HFF-Myc (cell line): ENCODE measurements at places on chromosomes 3 and 15.

DNA sequence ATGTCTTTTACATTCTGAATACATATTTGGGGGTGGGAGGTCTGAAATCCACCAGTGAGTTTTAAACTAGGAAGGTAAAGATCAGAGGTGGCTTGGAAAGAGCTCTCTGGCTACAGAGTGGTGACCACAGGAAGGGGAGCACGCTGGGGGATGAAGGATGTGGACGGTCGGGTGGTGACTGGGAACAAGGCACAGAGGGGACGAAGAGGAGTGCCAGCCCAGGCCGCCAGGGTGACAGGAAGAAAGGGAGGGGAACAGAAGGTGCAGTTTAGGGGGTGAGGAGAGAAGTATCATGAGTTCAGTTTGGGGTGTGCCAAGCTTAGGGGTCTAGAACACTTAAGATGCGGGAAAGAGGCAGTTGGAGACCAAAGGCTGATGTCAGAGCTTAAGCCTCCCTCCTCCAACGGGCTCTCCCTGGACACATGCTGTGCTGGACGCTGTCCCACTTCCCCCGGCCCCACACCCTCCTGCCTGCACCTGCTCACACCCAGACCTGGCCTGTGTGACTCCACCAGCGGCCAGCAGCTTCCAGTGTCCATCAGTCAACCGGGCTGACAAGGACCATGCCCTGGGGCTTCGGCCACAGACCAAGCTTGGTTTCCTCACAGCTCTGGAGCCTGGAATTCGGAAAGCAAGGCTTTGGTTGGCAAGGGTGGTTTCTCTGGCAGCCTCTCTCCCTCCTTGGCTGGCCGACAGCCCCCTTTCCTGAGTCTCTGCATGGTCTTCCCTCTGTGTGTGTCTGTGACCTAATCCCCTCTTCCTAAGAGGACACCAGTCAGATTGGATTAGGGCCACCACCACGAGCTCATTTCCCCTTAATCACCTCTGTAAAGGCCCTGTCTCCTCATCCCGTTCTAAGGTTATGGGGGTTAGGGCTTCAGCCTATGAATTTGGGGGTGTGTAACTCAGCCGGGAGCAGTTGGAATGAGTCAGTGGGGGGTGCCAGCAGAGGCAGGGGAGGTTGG, 120.4 kb upstream of the IQSEC1 start:
- no peak for DNase-seq

- DNase-seq = no peak
Measured at GRCh38 chr3:141126661-141127343, 75.7 kb downstream of the SPSB4 start.

DNA sequence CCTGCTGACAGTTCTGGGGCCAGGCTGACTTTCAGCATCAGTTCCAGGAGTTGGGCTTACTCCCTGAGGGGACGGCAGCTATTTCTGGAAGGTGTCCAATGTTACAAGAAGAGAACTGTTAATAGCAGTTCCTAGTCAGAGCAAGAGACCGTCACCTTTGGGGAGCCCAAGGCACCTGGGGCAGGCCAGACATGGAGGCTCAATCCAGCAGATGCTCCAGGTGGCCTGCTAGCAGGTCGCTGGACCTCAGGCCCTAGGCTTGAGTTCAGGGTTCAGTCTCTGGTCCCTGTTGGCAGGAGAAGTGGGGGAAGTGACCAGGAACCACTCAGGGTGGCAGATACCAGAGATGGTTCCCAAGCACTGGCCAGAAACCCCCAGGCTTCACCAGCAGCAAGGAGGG, 25.9 kb downstream of the C3orf20 start:
- DNase-seq = no peak

DNA sequence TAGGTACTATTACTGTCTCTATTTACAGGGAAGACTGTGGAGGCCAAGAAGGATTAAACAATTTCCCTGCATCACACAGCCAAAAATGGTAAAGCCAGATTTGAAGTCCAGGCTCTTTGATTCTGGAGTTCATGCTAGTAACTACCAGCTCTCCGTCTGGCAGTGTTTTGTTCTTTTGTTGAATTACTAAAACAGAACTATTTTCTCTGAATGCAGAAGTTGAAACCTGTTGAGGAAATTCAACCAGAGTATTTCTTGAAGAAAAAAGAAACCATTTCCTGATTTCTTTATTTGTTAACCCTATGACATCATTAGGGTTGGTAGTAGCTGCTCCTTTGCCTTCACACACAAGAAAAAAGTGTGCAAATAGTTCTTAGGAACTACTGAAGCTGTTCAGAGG, 34.3 kb downstream of the CRTC3 start:
- DNase-seq = no peak

- no peak for DNase-seq
Measured at GRCh38 chr3:23815879-23816278, 10.1 kb downstream of the UBE2E1 start.

GRCh38 chr3:3683261-3683660, 116.0 kb upstream of the LRRN1 start:
- no peak for DNase-seq

- no peak for DNase-seq
Measured at GRCh38 chr3:41357271-41357670, 158.0 kb downstream of the CTNNB1 start.

- no peak for DNase-seq
Measured at GRCh38 chr3:194084284-194084683, 51.7 kb upstream of the HES1 start.

DNA sequence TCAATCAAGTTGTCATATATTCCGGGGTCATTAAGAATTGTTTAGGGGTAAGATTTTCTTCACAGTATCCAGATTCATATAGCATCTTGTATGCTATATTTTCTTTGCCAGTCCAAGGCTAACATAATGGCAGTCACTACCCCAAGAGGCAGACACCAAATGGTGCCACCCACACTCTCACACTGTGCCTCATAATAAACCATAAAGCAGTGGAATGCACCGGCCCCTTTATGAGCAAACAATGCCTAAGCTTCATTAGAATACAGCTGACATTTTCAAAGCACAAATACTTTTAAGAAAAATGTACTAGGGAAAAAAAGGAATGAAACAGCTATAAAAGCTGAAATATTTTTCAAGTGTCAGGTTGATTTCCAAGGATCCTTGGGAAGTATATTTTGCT, 121.6 kb downstream of the TFDP2 start:
- no peak for DNase-seq

GRCh38 chr3:11718637-11719405, 75.1 kb upstream of the VGLL4 start:
- no peak for DNase-seq

- no peak for DNase-seq
Measured at GRCh38 chr3:8517487-8517886, 15.9 kb downstream of the LMCD1 start.

- no peak for DNase-seq
Measured at GRCh38 chr3:141261472-141262307, 30.1 kb downstream of the PXYLP1 start.

GRCh38 chr3:48503401-48504050, 448 bp downstream of the SHISA5 start:
- DNase-seq = no peak

DNA sequence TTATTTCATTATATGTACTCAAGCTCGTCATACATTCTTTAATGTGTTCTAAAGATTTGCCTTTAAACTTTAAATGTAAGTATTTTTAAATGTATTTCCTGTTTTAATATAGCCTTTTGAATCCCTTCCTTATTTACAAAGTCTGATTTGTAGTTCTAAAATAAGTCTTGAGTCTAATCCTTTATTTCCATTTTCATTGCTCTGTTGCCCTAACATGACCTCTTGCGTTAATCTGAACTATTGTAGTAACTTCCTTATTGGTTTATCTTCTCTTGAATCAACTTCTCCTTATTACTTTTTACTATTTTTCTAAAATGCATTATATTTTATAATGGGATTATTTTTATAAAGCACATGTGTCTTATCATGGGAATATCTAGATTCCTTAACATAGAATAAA, 24.0 kb downstream of the KNL1 start:
- no peak for DNase-seq

GRCh38 chr15:60375306-60375705, 22.5 kb downstream of the ANXA2 start:
- no peak for DNase-seq

DNA sequence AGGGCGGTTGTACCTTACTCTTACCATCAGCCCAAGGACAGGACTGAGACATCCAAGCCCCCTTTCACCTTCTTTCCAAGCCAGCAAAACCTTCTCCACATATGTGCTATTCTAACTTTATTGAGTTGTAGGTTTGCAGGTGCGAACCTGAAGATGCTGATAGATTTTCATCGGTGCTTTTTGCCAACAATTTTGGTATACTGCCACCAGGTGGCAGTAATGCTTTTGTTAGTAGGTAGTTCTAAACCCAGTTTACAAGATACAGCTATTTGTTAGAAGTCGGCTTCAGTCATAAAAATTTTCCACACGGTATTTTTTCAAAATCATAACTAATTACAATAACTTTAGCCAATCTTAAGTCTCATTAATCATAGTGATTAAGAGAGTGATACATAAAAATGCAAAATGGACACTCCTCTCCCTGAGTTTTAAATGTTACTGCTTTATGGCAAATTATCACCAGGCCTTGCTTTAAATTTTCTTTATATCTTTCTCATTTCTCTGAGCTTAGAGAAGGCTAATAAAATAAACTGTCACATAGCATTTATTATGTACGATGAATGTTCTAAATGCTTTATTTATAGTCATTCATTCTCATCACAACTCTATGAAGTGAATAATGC, 636 bp downstream of the TBC1D21 start:
- DNase-seq = no peak

- DNase-seq = no peak
Measured at GRCh38 chr3:28328188-28329151, 20.1 kb upstream of the ZCWPW2 start.

DNA sequence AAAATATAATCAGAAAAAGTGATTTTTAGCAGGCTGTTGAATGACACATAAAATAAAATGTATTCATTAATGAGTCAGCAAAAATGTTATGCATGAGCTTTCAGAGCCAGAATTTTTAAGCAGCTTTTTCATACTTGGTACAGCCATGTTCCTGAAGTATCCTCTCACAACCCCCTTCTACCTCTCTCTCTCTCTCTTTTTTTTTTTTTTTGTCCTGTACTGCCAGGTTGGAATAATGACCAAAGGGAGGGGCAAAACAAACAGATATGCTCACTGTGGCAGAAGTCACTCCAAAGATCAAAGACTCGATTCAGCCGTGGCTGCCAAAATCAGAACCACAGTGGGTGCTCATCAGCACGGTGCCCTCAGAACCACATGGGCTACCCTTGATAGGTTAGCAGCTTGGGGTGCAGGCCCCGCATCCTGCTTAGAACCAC, 383.0 kb downstream of the ZBTB20 start:
- DNase-seq = no peak

- no peak for DNase-seq
Measured at GRCh38 chr3:95721938-95722337, 1092.5 kb upstream of the EPHA6 start.

DNA sequence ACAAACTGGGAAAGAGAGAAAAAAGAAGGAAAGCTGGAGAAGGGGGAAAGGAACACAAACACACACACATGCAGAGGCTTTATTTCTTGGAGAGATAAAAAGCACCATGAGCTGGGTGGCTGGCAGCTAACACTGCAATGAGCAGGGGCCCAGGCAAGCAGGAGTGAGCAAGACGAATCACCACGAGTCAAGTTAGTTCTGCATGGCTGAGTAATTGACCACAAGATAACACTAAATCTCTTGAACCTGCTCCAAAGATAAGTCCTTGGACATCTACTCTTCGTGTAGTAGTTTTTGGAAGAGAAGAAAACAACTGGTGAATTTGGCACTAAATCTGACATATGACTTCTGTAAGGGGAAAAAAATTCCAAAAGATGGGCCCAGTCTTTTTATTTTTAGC, 100.9 kb downstream of the MYO5A start:
- DNase-seq = peak; percentile 9

GRCh38 chr3:69541711-69542088, 155.8 kb upstream of the FRMD4B start:
- no peak for DNase-seq

- no peak for DNase-seq
Measured at GRCh38 chr15:57762302-57762701, 55.8 kb downstream of the POLR2M start.

- DNase-seq = no peak
Measured at GRCh38 chr15:45391746-45392583, 13.6 kb upstream of the GATM start.

DNA sequence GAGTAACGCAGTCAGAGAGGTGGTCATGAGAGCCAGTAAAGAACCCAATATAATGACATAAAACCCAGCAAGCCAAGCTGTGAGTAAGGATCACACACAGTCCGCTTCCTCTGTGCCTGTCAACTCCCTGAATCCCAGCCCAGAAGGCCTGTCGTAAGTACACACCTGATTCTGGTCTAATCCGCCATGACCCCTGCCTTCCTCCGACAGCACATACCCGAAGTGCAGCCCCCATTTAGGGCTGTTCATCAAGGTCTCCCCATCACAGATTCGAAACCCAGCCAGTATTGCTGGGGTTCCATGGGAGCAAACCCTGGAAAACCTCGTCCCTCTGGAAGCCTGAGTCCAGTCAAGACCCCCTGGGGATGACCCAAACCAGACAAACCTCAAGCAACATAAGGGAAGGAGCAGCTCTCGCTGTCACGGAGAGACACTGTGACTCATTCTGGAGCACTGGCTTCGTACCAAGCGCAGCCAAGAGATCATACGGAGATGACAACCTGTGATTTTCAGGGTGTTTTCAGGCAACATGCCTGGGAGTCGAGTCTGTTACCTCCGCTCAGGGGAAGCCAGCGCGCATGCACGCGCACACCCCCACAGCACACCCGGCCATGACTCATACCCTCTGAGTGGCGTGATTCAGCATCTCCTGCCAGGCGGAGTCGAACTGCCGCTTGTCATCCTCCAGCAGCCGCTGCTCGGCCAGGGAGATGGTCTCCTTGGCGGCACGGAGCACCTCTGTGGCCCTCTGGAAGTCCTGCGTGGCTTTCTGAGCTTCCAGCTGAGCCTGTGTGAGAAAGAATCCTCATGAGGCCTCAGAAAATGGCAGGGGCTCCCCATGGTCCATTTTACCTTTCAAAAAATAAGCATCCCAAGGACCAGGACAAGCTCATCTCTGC, 63.0 kb downstream of the SH3BP5 start:
- DNase-seq = peak; percentile 87

- DNase-seq = no peak
Measured at GRCh38 chr3:147813256-147813655, 404.1 kb downstream of the ZIC1 start.

GRCh38 chr15:41180206-41180789, 50.3 kb downstream of the EXD1 start:
- no peak for DNase-seq

GRCh38 chr15:38197553-38197952, 55.1 kb upstream of the SPRED1 start:
- DNase-seq = no peak

DNA sequence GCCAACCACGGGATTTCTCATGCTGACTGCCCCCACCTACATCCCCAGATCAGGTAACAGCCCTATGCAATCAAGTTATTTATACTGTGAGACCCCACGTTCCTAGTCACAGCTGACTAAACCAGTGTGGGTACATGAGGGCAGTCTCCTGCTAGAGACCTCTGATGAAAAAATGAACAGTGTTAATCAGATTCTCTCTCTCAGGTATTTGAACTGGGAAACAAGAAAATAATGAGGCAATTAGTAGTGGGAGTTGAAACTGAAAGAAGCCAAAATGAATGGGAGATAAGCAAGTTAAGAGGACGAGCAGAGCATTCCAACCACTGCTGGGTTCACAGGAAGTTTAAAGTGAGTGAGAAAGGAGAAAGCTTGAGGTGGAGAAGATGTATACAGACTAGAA, 98.5 kb upstream of the MYO5C start:
- no peak for DNase-seq
